ENCODE measurements at places on chromosomes 5 and 9.
A peak's percentile ranks its signal among the peaks of the same experiment; 100 is the strongest.

- no peak for DNase-seq
Measured at GRCh38 chr9:660227-660626, 181.3 kb upstream of the DMRT1 start.

DNA sequence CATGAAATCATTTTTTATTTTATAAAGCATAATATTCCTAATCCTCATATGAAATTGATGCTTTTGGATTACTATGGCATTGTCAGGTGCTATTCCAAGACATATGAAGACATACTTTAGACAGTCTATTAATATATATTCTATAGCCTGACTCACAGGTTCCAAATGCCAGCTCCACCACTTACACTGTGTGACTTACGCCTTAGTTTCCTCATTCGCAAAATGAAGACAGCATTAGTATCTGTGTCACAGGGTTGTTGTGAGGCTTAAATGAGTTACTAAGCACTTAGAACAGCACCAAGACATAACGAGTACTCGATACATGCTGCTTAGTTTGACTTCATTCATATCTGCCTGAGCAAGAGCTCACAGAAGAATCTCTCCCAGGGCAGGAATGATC, 132.2 kb upstream of the PTGER4 start:
- no peak for DNase-seq

DNA sequence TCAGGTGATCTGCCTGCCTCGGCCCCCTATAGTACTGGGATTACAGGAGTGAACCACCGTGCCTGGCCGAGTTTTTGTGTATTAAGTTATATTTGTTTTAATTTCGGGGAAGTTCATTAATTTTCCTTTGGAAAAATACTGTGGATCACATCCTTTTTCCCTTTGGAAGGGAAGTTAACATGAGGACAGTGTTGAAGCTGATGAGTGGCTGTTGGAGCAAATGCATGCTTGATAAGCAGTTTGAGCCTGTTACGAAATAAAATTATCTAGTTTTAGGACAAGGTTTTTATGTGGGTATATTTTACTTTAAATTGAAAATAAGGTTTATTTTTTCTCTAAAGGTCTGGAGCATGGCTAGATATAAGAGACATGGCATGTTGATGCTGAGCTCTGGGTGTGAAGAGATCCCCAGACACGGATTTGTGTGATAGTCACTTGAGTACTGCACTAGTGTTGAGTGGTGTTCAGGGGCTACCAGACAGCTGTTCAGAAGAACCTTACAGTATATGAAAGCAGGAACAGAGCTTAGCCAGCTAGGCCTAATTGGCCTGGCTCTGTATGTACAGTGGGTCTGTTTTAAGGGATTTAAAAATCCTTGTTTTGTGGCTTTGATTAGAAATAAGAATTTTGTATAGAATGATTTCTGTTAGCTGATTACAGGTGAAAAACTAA, 17.4 kb downstream of the LMNB1 start:
- DNase-seq, result no peak

- no peak for DNase-seq
Measured at GRCh38 chr9:5719100-5719926, 90.4 kb downstream of the RIC1 start.

DNA sequence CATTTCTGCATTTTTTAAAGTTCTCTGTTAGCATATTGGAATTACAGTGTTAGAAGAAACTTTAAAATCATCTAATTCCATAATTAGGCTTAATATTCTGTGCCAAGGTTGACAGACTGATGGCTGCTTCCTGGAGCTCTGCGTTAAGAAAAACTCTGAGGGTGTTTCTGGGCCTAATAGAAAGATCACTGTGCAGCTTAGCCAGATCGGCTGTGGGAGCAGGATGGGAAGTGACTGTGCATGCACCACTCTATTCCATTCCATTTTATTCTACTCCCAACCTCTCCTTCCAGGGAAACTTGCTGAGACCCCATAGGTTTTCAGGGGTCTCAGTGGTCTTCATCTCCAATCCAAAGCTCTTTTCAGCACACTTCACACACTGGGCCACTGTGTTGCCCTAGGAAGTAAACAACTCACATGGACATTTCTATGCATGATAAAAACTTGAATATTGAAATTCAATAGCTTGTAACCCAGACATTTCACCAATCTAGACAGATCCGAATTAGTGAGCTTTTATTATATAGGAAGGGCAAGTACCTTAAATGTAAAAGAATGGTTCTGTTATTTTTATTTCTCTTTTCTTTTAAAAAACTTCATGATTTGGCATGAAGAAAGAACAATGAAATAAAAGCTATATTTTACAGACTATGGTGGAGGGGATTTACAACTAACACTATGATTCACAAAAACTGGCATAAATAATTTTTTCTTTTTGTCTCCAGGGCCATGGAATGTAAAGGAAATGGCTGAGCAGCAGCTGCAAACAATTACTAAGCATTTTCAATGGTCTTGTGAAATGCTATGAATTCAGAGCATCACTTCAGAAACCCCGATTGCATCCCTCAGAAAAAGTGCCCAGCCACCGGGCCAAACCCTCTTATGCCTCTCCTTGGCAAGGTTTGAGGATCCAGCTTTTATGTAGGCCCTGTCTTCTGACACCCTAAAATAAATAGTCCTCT, 51.4 kb upstream of the DAB2 start:
- no peak for DNase-seq

DNA sequence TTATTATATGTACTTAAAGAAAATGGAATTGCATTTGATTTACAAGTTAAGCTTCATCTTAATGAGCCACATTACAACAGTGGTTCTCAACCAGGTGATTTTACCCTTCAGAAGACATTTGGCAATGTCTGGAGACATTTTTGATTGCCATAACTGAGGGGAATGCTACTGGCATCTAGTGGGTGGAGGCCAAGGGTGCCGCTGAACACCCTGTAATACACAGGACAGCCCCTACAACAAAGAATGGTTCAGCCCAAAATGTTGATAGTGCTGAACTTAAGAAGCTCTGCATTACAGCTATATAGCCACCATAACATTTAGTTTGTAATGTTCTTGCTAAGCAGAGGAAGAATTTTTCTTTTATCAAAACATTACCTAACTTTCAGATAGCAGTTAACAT, 103.1 kb downstream of the PAM start:
- no peak for DNase-seq

DNA sequence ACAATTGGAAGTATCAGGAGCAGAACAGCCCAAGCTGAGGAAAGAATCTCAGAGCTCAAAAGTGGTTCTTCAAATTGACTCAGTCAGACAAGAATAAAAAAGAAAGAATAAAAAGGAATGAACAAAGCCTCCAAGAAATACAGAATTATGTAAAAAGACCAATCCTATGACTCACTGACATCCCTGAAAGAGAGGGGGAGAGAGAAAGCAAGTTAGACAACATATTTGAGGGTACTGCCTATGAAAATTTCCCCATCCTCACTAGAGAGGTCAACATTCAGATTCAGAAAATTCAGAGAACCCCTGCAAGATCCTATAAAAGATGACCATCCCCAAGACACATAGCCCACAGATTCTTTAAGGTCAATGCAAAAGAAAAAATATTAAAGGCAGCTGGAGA, 173.2 kb downstream of the ALDH1A1 start:
- no peak for DNase-seq

GRCh38 chr5:50320131-50320749, 120.8 kb downstream of the EMB start:
- DNase-seq, result no peak

DNA sequence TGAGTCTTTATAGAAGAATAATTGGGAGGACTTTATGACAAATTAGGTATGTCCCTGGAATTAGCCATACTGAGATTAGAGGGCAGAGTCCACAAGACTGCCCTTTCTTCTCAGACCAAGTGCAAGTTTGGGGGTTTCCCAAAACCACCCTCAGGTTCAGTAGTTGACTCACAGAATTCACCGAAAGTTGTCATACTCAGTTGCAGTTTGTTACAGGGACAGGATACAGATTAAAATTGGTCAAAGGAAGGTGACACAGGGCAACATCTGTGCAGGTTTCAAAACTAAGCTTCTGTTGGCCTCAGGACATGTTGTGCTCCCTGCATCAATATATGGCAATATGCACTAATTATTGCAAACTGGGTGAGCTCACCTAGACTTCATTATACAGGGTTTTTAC, 3.8 kb downstream of the RANBP17 start:
- no peak for DNase-seq

- DNase-seq, result no peak
Measured at GRCh38 chr5:74651710-74652109, 11.2 kb upstream of the ENC1 start.

DNA sequence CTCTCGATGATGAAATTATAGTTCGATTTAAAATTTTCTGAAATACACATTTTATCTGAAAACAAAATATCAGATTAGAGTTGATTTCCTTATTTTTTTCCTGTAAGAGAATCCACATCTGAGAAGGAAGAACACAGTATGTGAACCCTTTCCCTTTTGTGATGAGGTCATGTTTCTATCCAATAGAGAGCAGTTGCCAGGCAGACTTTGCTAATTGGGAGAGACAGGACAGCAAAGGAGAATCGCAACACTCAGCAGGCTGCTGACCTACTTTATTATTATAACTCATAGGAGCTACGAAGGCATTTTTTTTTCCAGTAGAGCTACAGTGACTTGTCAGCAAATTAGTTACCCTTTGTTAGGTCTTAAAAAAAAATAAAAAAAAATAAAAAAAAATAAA, 242.1 kb downstream of the HCN1 start:
- no peak for DNase-seq

DNA sequence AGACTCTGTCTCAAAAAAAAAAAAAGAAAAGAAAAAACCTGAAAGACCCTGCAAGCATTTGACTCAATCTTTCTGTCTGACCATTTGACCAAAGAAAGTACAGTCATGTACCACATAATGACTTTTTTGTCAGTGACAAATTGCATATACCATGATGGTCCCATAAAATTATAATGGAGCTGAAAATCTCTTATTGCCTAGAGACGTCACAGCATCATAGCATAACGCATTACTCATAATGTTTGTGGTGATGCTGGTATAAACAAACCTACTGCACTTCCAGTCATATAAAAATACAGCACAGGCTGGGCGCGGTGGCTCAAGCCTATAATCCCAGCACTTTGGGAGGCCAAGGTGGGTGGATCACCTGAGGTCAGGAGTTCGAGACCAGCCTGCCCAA, 10.5 kb downstream of the ECM2 start:
- DNase-seq, result peak; percentile 11

- DNase-seq, result peak; percentile 92
Measured at GRCh38 chr9:78871452-78872331, 574.8 kb downstream of the PSAT1 start.

GRCh38 chr9:133873461-133873891, 118.6 kb downstream of the VAV2 start:
- peak; percentile 45 for DNase-seq

GRCh38 chr9:137044502-137045177, 1.3 kb downstream of the NPDC1 start:
- DNase-seq, result peak; percentile 44

GRCh38 chr9:97848480-97849237, 4.4 kb upstream of the FOXE1 start:
- DNase-seq, result no peak

GRCh38 chr9:111094433-111094924, 56.2 kb upstream of the LPAR1 start:
- DNase-seq, result peak; percentile 68

GRCh38 chr9:114089206-114089840, 9.8 kb downstream of the KIF12 start:
- DNase-seq, result no peak

DNA sequence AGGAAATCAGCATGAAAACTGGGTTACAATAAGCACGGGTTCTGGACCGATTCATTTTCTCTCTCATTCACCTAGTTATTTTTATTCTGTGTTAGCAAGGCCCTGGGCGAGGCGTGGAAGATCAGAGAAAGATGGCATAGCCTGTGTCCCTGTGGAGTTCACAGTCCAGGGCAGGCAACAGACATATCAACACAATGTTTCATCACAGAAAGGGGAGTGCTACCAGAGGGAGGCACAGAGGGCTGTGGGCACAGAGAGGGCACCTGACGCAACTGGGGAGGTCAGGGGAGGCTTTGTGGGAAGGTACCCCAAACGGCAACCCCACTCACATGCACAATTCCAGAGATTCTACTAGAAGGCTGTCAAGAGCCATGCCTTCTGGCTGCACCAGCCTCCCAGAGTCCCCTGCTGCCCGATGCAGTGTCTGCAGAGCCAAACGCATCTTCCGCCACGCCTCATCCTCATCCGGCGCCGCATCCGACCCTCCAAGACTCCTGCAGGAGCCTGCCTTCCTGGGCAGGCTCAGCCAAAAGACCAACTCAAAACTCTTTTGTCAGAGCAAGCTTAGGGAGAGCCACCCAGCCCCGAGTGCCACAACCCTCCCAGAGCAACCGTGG, 1.4 kb downstream of the FAM193B start:
- DNase-seq, result no peak

DNA sequence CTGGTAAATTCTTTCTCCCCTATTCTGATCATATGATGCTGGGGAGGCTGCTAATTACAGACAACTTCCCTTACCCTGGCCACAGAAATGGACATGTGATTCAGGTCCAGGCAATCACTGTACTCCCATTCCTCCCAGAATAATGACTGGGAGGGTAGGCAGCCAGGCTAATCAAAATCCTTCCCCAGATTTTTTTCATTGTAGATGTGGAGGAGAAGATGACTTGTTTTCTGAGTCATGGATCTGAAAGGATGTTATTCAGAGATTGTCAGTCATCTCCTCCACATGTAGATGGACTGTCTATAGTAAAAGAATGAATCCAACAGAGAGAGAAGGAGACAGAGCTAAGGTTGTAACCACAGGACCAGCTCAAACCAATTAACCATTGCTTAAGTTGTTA, 123.9 kb upstream of the PUM3 start:
- DNase-seq, result peak; percentile 19

- no peak for DNase-seq
Measured at GRCh38 chr5:51392689-51393199, 9.5 kb downstream of the ISL1 start.

GRCh38 chr5:142561486-142562097, 124.3 kb downstream of the FGF1 start:
- peak; percentile 34 for DNase-seq

GRCh38 chr9:130144703-130145102, 27.5 kb upstream of the NCS1 start:
- no peak for DNase-seq

GRCh38 chr9:73179589-73179988, 27.9 kb downstream of the ANXA1 start:
- peak; percentile 65 for DNase-seq

GRCh38 chr5:146797658-146798057, 80.9 kb downstream of the PPP2R2B start:
- DNase-seq, result no peak

GRCh38 chr5:31664566-31664965, 25.6 kb downstream of the PDZD2 start:
- DNase-seq, result peak; percentile 75

DNA sequence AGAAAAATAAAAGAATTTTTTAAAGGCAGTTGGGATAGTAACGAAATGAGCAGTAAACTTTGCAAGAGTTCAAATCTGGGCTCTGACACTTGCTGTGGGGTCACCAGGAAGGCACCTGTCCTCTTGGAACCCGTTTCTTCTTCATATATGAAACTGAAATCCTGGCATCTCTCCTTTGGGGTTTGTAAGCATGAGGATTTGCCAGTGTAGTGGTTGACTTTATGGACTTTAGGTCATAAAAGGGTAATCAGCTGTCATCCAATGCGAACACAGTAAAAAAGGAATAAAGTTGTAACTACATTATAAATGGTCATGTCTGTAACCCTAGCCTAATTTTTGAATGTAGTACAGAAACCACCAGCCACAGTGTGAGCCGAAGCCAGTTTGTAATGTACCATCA, 1.3 kb downstream of the RAB14 start:
- no peak for DNase-seq
